Activated CD8-positive, alpha-beta memory T cell treated with anti-CD3 and anti-CD28 coated beads for 4 hours (primary cell): ENCODE measurements at places on chromosomes 2 and 18.

DNA sequence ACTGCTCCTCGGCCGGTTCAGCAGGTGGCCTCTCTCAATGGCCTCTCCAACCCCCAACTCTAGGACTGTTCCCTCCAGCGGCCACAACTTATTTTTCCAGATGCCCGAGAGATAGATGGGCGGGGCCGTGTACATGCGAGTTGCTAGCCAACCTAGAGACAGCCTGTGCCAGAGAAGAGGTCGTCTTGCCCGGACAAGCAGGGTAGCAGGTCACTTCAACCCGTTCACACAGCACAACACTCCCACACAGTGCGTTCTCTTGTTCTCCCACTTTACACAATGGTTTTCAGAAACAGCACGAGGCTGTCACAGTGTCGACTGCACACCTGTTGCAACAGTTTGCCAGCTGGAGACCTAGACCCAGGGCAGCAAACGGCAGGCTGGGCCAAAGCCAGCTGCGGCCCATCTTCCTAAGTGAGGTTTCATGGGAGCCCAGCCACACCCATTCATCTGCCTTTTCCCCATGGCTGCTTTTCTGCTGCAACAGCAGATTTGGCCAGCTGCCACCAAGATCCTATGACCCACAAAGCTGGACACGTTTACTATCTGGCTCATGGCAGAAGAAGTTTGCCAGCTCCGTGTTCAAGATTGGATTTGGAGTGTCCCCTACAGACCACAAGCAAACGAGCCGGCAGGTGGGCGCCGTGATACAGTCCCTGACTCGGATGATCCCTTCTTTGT, 7.3 kb upstream of the PRLH start:
- DNase-seq, result no peak

DNA sequence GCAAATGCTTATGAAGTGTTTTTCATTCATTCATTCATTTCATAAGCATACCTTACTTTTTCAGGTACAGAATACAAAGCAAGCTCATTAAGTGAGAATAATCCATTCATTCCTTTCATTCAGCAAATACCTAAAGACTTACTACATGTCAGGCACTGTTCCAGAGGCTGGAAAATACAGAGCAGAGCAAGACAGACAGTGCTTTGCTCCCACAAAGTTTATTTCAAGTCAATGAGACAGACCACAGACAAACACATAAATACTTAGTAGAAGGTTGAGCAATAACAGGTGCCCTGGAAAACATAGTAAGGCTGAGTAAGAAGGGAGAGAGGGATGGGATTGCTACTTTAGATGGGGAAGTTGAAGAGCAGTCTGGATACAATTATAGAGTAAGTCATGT, 309.8 kb downstream of the C1D start:
- no peak for DNase-seq

- DNase-seq, result no peak
Observed at GRCh38 chr2:36322108-36322507, 33.5 kb upstream of the CRIM1 start.

DNA sequence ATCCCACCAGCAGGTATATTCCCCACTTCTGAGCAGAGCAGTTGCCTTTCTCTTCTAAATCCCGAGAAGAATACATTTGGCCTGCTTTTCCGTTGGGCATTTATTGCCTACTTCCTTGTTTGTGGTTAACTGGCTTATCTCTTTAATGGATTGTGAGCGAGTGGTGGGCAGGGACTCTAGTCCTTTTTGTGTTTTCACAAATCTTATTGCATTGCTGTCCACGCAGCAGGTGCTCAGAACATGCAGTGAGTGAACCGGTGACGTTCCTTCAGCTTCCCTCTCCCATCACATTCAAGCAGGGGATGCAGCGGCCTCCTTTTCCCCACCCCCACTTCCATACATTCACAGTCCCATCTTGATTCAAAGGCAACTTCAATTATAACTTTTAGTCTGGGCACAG, 28.9 kb upstream of the GAREM2 start:
- no peak for DNase-seq

GRCh38 chr2:47697000-47697601, 85.8 kb upstream of the MSH6 start:
- no peak for DNase-seq

- DNase-seq, result no peak
Observed at GRCh38 chr2:137420744-137421143, 543.5 kb upstream of the HNMT start.

DNA sequence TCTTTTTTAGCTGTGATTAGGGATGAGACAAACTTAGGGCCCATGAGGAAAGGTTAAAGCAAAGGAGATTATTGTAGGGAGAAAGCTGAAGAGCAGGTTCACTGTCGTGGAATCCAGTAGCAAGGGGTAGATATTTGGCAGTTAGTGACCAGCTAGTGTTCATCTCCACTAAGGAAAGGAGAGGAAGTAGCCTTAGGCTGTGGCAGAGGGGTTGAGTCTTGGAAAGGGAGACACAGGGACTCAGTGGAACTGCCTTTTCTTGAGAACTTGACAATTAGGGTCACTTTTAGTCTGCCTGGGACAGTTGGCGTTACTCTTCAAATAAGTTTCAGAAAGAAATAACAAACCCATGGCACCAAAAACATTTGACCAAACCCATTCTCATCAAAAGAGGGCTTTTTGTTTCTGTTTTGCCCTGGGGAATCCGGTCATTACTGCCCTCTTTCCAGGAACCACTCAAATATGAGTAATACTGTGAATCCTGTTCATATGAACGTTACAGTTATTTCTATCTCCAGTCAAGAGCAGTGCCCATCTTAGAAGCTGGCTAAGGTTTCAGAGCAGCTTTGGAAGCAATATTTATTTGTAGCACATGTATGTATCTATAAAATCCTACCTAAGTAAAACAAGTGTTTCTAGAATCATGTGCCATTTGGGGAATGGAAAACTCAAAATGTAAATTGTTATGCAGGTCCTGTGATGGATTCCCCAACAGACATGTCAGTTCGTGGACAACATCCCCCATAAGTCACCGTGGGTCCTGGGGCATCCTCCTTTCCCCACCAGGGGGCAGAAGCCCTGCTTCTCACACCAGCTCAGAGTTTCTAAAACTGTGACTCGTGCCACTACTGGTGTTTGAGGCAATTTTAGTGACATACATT, 77.3 kb upstream of the PHLPP1 start:
- peak; percentile 13 for DNase-seq

DNA sequence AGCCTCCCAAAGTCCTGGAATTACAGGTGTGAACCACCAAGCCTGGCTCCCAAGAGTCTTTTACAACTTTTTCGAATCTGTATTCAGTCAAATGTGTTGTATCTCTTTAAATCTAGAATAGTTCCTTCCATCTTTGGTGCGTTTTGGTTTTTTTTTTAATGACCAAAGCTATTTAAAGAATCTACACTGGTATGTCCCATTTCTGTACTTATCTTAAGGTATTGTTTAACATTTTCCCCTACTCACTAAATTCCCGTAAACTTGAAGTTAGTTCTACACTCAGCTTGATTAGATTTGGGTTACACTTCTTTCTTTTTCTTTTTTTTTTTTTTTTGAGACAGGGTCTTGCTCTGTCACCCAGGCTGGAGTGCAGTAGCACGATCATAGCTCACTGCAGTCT, 63.8 kb downstream of the TMEM237 start:
- no peak for DNase-seq

DNA sequence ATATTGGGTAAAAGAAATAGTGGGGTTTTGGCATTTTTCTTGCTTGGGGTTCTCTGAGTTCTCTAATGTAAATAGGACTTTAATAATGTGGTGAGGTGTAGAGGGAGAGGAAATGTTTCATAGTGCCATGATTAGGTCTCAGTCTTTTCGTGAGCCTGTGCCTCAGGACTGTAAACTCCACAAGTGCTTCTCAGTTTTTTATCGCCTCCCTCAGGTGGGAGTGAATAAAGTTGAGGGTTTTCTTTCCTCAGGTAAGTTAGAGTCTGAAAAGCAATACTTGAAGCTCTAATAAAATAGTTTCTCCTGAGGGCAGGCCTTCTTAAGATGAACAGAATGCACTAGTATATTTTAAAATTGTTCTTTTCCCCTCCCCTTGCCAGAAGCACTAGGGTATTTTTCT, 243.1 kb upstream of the SETBP1 start:
- no peak for DNase-seq

GRCh38 chr2:172464400-172465129, 37.2 kb downstream of the ITGA6 start:
- no peak for DNase-seq

DNA sequence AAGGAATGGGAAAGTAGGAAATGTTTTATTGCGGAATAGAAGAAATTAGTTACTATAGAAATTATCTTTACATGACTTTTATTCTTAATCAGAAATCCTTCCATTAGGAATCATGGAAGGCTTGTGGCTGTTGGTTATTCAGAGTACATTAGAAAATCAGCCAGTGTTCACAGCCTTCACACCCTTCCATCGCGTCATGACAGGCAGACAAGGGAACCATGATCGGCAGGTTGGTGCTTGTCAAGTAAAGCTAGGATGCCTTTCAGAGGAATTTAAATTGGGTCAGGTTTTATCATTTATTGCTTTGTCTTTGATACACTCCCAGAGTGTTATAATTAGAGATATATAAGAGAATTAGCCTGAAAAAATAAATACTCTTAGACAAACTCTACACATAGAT, 400.6 kb downstream of the THSD7B start:
- DNase-seq, result no peak

DNA sequence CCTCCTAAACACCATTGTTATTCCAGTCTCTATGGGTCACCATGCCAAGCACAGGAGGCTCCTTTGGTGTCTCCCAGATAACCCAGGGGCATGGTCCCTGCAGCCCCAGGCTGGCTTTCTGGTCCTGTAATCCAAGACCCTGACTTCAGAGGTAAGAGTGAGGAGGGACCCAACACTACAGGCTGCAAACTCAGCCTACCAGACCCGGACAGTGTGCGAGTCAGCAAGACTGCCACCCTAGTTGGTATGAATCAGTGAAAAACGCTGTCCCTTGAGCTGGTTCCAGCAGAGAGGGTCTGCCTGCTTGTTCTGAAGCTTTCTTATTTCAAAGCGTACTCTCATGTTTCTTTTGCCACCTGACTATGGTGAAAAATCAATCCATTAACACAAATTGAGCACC, 47.6 kb upstream of the ZFP36L2 start:
- no peak for DNase-seq

DNA sequence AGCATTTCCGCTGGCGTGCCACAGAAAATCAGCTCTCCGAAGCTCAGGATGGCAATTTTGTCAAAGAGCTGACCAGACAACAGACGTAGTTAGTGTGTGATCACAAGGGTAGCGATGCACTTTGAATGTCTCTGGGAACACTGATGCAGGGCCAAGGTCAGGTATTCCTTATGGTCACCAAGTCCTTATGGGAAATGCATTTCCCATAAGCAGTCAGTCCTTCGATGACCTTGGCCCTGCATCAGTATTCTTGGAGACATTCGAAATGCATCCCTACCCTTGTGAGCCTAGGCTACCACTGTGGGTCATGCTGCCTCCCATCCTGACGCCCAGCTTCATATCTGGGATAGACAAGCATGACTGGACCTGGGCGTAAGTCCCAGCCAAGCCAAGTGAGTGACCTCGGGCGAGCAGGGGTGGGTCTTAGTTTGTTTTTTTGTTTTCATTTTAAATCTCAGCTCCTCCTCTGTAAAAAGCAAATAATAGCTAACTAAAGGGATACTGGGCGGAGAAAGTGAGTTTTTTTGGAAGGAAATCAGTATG, 13.6 kb downstream of the ABCG5 start:
- DNase-seq, result no peak

DNA sequence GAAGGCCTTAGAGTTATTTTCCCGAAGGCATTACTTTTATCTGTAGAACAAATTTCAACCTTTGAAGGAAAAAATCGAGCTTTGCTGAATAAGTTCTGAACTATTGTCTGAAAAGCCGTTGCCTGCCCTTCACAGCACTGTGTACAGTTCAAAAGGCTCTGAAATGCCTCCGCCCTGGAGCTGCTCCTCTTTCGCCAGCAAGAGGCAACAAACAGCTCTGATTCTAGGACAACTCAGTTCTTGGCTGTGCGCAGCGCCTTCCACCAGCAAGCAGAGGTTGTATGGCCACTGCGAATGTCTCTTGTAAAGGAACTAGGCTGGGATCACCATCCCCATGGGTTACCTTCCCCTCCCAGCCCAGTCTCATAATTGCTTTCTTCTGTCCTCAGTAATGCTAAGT, 308.5 kb downstream of the GBX2 start:
- no peak for DNase-seq

DNA sequence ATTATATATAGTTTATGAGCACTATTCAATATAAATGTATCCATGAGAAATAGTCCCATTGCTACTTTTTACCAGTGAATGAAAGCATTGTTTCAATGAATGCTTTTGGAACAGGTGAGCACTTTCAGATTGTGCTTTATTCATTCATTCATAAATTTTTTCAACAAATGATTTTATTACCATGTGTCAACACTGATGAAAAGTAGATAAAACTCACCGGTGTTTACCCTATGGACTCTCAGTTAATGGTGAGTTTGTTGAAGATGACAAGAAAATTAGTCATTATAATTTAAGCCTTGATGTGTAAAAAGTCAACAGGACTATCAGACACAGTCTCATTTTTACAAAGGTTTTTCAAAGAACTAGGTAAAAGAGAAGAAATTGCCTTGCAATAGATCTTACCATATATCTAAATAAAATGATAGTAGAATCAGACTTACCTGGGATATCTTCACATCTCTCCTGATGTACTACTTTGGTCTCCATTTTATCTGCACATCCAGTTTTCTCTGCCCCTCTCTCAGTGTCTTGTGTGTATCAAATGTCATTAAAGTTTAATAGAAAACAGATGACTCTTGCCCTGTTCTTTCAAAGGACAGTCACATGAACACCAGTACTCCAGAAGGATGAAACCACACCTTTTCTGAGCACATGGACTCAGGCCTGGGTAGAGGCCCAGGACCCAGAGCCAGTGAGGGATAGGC, 325.3 kb upstream of the RND3 start:
- no peak for DNase-seq

- DNase-seq, result no peak
Observed at GRCh38 chr2:160890667-160891352, 269.4 kb upstream of the TANK start.

- no peak for DNase-seq
Observed at GRCh38 chr2:55247025-55247424, 14.5 kb downstream of the RPS27A start.

- DNase-seq, result no peak
Observed at GRCh38 chr2:139077099-139077737, 297.0 kb upstream of the NXPH2 start.

DNA sequence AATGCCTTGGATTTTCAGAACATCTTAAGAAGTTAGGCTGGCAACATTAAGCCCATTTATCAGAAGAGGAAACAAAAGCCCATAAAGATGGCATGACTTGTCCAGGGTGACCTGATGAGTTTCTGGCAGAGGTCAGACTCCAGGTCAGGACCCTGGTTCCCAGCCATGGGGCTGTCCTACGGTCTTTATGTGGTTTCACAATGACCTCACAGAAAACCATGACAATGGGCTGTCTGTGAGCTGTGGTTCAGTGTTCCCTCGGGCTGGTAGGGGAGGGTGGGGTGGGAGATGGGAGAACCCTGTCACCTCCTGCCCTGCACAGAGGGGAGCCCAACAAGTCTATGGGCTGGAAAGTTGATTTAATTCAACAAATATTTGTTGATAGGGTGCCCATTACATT, 101.8 kb downstream of the LOXHD1 start:
- no peak for DNase-seq
